ENCODE measurements at places on chromosomes 4 and X.

GRCh38 chrX:137263374-137263773 is 229.6 kb upstream of the GPR101 start:
- no peak for DNase-seq

DNA sequence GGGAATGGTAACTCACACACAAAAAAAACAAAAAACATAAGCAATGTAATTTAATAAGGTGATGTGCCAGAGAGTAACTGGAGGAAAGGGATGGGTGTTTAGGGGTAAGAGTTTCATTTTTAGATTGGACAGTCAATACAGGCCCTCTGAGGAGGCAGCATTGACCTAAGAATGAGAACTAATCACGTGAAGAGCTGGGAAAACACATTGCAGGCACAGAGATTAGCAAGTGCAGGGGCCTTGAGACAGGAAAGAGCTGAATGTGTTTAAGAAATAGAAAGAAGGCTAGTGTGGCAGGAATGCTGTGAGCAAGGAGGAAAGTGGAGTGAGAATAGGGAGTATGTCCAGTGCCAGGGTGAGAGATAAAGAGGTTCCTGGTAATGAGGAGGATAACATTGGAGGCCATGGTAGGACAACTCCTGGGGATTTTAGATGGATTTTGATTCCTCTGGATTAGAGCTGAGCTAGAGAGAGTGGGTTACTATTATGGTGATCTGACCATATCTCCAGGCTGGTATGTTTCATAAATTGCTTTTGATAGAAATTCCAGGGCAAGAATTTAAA is 17.6 kb downstream of the PDLIM5 start:
- no peak for DNase-seq

DNA sequence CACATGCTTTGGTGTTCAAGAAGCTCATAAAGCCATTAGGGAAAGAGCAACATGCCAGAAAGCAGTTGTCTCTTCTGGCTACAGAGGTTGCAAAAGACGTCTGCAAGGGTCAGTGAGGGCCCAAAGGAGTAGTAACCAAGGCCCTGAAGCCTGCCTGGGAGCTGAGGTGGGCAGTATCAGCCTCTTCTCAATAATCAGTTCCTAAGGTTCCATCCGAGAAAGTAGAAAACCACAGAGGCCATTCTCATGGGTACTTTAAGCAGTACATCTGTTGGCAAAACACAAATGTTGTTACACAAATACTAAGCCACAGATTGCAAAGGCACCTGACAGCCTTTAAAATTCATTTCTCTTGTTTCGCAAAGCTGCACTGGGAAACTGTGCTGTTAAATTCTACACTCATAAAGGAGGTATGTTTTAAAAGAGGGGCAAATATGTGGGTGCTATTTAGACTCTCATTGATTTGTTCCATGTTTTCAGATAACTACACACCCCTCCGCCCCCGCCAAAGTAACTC is 37.7 kb downstream of the MECP2 start:
- no peak for DNase-seq

DNA sequence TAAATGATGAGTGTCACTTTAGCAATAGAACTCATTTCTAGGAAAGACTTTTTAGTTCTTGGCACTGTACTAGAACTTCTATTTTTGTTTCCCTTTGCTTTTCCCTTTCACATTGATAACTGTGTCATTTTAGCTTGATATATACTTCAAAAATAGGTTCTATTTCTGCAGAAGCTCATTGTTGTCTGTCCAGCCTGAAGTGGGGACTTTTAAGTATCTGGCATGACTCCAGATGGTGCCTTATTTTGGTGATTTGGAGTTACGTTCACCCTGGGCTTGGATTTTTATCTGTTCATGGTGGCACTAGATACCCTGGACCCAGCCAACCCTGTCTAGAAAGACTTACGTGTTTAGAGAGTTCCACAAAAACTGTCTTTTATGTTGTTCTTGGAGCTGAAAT is 3.4 kb downstream of the ABHD18 start:
- no peak for DNase-seq

- DNase-seq: no peak
Observed at GRCh38 chr4:145739845-145740244, 59.9 kb downstream of the C4orf51 start.

GRCh38 chr4:26780539-26780938 is 80.1 kb upstream of the STIM2 start:
- no peak for DNase-seq

- DNase-seq: no peak
Observed at GRCh38 chr4:105422207-105422920, 51.5 kb downstream of the PPA2 start.

DNA sequence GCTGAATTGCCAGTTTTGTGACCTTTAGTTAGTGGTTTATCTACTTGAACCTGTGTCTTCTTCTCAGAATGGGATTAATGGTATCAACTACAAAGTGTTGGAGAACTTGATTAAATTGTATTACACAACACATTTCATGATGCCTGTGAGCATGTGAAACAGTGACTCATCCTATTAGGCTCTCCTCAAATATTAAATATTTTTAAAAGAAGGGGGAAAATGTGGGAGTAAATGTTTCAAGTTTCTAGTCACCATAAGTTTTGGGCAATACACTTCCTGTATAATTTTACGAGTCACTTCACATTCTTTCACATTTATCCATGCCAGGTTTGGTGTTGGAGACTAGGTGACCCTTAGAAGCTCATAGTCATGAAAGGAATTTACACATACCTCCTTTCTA is 147.0 kb downstream of the HS3ST1 start:
- DNase-seq: no peak

DNA sequence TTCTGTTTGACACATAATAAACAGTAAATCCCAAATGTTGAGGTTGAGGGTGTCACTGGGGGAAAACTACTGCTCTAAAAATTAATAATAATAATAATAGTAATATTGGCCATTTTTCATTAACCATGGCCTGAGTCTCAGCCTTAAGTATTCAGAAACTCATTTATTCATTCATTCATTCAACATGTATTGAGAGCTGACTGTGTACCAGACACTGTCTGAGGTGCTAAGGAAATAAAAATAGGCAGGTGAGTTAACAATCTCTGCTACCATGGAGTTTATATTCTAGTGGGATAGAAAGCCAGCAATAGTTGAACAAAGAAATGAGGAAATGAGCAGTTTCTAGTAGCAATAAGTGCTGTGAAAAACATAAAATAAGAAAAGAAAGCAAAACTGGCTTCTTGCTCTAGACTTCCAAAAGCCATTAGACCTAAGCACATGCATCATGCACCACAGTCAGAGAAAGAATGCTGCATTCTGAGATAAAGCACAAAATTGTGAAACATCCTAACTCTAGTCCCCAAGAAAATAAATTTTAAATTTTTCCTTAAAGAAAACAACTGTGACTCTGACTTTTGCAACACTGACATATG is 278.7 kb downstream of the RCHY1 start:
- DNase-seq: no peak

DNA sequence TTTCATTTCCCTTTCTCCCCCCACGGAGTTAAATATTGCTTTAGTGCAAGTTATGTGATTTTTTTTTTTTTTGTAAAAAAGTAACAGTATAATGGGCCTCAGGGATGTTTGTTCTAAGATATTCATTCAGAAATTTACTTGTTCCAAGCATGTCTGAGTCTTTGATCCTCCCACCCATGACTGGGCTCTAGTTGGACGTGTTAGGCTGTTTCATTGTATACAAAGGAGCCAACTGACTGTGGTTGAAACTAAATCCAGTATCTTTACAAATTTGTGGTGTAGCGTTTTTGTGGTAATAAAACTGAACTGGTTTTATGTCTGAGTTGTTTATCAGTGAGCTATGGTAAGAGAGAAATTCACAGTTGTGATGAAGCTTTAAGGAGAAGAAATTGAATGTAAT is 74.1 kb downstream of the DOCK11 start:
- DNase-seq: no peak

DNA sequence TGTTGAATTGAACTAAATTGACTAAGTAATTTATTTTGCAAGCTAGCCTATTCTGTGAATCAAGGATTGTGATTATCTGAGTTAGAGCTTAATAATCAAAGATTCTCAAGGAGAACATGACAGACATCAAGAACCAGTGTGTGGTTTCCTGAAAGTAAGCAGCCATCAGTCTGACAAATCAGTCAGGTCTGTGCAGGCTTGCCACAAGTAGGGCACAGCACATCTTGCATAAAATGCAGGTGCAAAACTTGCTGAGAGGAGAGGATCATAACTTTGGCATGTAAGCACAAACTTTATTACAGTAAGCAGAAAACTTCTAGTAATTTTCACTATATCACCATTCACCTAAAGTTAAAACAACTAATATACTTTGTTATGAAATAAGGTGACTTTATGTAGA is 22.5 kb downstream of the FAM241A start:
- DNase-seq: no peak

- peak; percentile 95 for DNase-seq
Observed at GRCh38 chr4:15003891-15004738, 1.8 kb downstream of the CPEB2 start.

- no peak for DNase-seq
Observed at GRCh38 chr4:69823048-69823447, 36.9 kb downstream of the SULT1E1 start.

GRCh38 chrX:69565247-69565815 is 50.6 kb upstream of the EDA start:
- no peak for DNase-seq

GRCh38 chr4:107094332-107094731 is 58.2 kb upstream of the DKK2 start:
- DNase-seq: peak; percentile 15

GRCh38 chr4:2362266-2363055 is 56.0 kb downstream of the ZFYVE28 start:
- DNase-seq: no peak

DNA sequence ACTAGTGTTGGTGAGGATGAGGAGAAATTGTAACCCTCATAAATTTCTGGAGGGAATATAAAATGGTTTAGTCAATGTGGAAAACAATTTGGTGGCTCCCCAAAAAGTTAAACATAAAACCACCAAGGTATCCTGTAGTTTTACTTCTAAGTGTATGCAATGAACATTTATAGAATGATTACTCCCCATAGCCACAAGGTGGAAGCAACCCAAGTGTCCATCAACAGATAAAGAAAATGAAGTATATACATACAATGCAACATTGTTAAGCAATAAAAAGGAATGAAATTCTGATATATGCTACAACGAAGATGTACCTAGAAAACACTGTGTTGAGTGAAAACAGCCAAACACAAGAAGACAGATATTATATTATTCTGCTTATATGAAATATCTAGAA is 569.1 kb upstream of the GRID2 start:
- no peak for DNase-seq

GRCh38 chr4:188511431-188511830 is 372.2 kb downstream of the TRIML1 start:
- DNase-seq: no peak

DNA sequence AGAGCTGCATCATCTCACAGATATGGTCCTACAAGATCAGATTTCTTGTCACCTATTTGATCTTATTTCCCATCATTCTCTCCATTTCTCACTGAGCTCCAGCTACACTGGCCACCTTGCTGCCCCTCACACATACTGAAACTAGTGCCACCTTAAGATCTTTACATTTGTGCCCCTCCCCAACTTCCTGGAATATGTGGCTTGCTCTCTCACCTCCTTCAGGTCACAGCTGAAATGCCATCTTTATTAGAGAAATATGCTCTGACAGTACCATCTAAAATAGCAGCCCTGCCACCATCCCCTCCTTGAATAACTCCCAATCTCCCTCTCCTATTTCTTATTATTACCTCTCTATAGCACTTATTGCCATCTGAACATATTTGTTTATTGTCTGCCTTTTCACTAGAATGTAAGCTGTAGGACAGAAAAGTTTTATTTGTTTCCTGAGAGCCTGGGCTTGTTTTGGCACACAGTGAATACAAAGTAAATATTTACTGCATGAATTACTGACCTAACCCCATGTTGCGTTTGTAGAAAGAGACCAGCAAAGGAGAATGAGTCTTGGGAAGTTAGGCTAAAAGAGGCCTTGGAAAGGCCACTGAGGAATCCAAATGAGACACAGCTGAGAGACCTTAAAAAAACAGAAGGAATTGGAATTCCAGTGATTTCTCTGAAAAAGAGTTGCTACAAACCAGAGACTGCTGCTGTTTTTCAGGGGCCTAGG is 22.7 kb downstream of the DYNLT3 start:
- DNase-seq: no peak

GRCh38 chr4:87075876-87076275 is 141.1 kb downstream of the AFF1 start:
- DNase-seq: no peak

DNA sequence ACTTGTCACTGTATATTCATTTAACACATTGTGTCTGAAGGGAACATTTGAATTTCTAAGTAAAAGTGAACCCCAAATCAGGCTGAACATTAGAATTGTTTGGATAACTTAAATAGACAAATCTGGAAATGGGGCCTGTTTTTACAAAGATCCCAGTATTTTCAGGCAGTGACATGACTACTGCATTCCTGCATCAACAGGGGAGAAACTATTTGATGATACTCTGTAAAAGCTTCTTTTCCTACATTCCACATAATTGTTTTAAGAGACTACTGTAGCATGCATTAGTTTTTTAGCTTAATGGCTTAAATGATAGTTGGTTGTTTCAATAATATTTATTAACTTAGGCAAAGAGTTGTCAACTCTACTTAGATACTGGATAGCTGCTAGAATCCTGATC is 127.0 kb downstream of the PDS5A start:
- no peak for DNase-seq

GRCh38 chr4:53505947-53506346 is 85.3 kb downstream of the LNX1 start:
- no peak for DNase-seq

GRCh38 chrX:619812-620531 is 10.6 kb upstream of the SHOX start:
- DNase-seq: no peak

DNA sequence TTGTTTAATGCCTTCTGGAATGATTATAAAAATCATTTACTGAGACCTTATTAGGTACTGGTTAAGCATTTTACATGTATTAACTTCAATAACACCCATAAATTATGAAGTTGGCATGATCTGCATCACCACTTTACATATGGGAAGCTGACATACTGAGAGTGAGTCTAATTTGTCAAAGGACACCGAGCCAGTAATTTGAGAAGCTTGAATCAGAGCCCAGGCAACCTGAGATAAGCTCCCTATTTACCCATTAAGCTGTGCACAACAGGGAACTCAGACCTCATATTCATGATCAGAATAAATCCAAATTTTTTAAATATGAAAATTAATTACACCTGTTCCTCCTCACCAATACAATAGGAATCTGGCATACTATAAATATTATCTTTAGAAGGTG is 247.9 kb upstream of the EPHA5 start:
- DNase-seq: no peak

DNA sequence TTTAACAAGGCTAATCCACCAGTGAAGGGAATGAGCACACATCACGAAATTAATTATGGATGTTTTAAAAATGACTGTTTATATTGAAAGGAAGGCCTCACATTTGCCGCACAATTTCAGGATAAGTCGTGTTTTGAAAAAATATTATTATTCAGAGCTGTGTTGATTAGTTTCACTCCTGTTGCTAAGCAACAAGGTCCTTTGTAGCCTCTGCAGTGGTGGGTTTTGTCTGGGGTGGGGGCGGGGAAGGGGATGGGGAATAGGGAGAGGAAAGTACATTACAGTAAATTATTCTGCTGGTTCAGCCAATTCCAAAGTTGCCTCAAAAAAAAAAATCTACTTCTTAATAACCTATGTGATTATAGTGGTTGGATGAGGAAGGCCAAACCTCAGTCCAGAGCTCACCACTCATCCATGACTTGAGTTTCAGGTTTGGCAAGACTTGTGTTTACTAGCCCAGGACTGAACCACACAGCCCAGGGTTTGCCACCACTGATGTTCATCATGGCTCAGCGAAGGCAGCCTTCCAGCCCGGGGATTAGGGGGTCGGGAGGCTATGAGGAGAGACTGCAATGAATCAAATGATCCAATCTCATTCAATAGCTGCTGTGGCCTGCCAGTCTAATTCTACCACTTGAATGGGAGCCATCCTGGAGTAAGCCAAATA is 162.5 kb upstream of the ATP6AP2 start:
- DNase-seq: no peak

Measured in spleen (tissue), 13 donors.